ENCODE measurements at places on chromosomes 7 and 10. TPM values are rescaled to one million over a fixed set of nuclear protein-coding genes. Genes with fewer than 3 reads are reported as not detected.

Gene NOS3
- 0.29 TPM for total RNA-seq

Gene TWIST1
- total RNA-seq: 29.1 TPM

DNA sequence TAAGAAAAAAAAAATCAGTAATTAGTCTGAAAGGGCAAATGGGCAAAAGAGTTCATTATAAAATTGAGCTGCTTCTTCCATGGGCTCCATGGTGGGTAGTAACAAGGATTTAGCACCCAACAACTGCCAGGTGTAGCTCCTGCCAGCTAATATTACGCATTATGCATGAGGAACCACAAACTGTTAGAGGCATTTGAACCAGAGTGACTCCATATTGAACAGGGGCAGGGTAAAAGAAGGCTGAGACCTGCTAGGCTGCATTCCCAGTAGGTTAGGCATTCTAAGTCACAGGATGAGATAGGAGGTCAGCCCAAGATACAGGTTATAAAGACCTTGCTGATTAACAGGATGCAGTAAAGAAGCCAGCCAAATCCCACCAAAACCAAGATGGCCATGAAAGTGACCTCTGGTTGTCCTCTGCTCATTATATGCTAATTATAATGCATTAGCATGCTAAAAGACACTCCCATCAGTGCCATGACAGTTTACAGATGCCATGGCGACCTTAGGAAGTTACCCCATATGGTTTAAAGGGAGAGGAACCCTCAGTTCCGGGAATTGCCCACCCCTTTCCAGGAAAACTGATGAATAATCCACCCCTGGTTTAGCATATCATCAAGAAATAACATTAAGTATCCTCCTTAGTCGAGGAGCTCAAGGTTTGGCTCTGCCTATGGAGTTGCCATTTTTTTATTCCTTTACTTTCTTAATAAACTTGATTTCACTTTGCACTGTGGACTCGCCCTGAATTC is 8.7 kb upstream of the PAPSS2 start:
- DNase-seq: no peak

Gene ZNF273
- 13.4 TPM for total RNA-seq

Gene ZNF853
- 3.7 TPM for total RNA-seq

Gene CRHR2
- total RNA-seq: not detected

GRCh38 chr10:95539560-95540284 is 21.4 kb downstream of the SORBS1 start:
- no peak for DNase-seq

- DNase-seq: peak; percentile 62
Measured at GRCh38 chr7:34158368-34159153, 253.2 kb downstream of the BMPER start.

- no peak for DNase-seq
Measured at GRCh38 chr7:2729893-2730716, 42.1 kb downstream of the AMZ1 start.

Gene EPO
- not detected for total RNA-seq

- DNase-seq: no peak
Measured at GRCh38 chr10:52390388-52390787, 76.3 kb downstream of the DKK1 start.

Gene OPN4
- 0.02 TPM for total RNA-seq

Gene GDI2
- total RNA-seq: 283 TPM
